ENCODE measurements at places on chromosomes 1 and 21. TPM values are rescaled to one million over a fixed set of nuclear protein-coding genes. Genes with fewer than 3 reads are reported as not detected.

DENND2D gene
- 1.2 TPM for total RNA-seq

FCRL3 gene
- total RNA-seq, result not detected

SH3BGRL3 gene
- 143 TPM for total RNA-seq

INSRR gene
- not detected for total RNA-seq

TMCO4 gene
- total RNA-seq, result 7.0 TPM
